A549 treated with Mapracorat at 1 μM for 4 hours (cell line): ENCODE measurements at places on chromosomes 7 and 10. TPM values are rescaled to one million over a fixed set of nuclear protein-coding genes. Genes with fewer than 3 reads are reported as not detected.

The CARD11 gene
- total RNA-seq: 1.5 to 2.4 TPM (median 1.6 TPM) in 5 replicates

The C10orf53 gene
- total RNA-seq: not detected in 5 replicates

The CREB3L2 gene
- 24.7 to 30.1 TPM (median 28.4 TPM) in 5 replicates for total RNA-seq

The UPK3BL2 gene
- 1.6 to 3.6 TPM (median 2.4 TPM) in 5 replicates for total RNA-seq

The GBX1 gene
- 0.20 TPM in 1 of 5 replicates, not detected in the others for total RNA-seq

The NUTM2E gene
- 0.08 to 0.33 TPM (median 0.24 TPM) in 5 replicates for total RNA-seq

The OR2A1 gene
- not detected in 5 replicates for total RNA-seq

The LGI1 gene
- total RNA-seq: not detected in 5 replicates

The ZNF503 gene
- total RNA-seq: 6.6 to 10.4 TPM (median 9.6 TPM) in 5 replicates

The TFEC gene
- total RNA-seq: 0.22 TPM in 1 of 5 replicates, not detected in the others

The DDC gene
- total RNA-seq: 0.83 to 1.7 TPM (median 1.2 TPM) in 5 replicates

The RASSF4 gene
- 2.9 to 4.1 TPM (median 3.6 TPM) in 5 replicates for total RNA-seq

The LIPK gene
- not detected in 5 replicates for total RNA-seq

The SPDYE2 gene
- total RNA-seq: not detected in 5 replicates

The ZC3HAV1L gene
- total RNA-seq: 3.9 to 8.3 TPM (median 6.4 TPM) in 5 replicates

The ZNF862 gene
- 2.4 to 3.1 TPM (median 2.9 TPM) in 5 replicates for total RNA-seq

The FOXI2 gene
- total RNA-seq: not detected in 5 replicates

The SORBS1 gene
- total RNA-seq: 0.35 to 0.62 TPM (median 0.47 TPM) in 5 replicates

The CABCOCO1 gene
- 0.19 to 0.83 TPM (median 0.27 TPM) in 5 replicates for total RNA-seq

The TSPAN13 gene
- total RNA-seq: 12.2 to 16.5 TPM (median 16.4 TPM) in 5 replicates

The ZMIZ2 gene
- total RNA-seq: 22.9 to 33.2 TPM (median 30.9 TPM) in 5 replicates

The NHLRC2 gene
- 5.1 to 8.0 TPM (median 7.0 TPM) in 5 replicates for total RNA-seq

The IDI2 gene
- total RNA-seq: 0.10 TPM in 1 of 5 replicates, not detected in the others

The ZNF736 gene
- total RNA-seq: not detected in 5 replicates

The ANKRD61 gene
- 0.28 to 1.2 TPM (median 0.51 TPM) in 5 replicates for total RNA-seq

The CHPF2 gene
- 34.7 to 47.0 TPM (median 45.1 TPM) in 5 replicates for total RNA-seq

The CACNA2D1 gene
- total RNA-seq: 4.9 to 8.1 TPM (median 7.7 TPM) in 5 replicates

The CDK14 gene
- total RNA-seq: 0.14 to 0.48 TPM (median 0.32 TPM) in 5 replicates

The CLEC5A gene
- not detected in 5 replicates for total RNA-seq

The NUTM2D gene
- 1.00 to 1.6 TPM (median 1.3 TPM) in 5 replicates for total RNA-seq

The TMEM178B gene
- 1.3 to 1.9 TPM (median 1.5 TPM) in 5 replicates for total RNA-seq

The PTCD1 gene
- 5.4 to 9.1 TPM (median 6.6 TPM) in 5 replicates for total RNA-seq

The GJC3 gene
- 0.12 to 0.21 TPM (median 0.12 TPM) in 3 of 5 replicates, not detected in the others for total RNA-seq

The ADIRF gene
- total RNA-seq: not detected in 5 replicates

The UPK3B gene
- total RNA-seq: 10.7 to 19.4 TPM (median 17.7 TPM) in 5 replicates

The SPDYE2B gene
- total RNA-seq: not detected in 5 replicates

The MCM10 gene
- total RNA-seq: 21.2 to 25.5 TPM (median 23.0 TPM) in 5 replicates

The H2BK1 gene
- not detected in 5 replicates for total RNA-seq

The GNAI1 gene
- total RNA-seq: 27.4 to 33.6 TPM (median 32.0 TPM) in 5 replicates

The DPP6 gene
- total RNA-seq: not detected in 5 replicates

The ZNF117 gene
- total RNA-seq: 0.08 to 0.34 TPM (median 0.23 TPM) in 5 replicates

The LIPJ gene
- total RNA-seq: not detected in 5 replicates

The CRHR2 gene
- total RNA-seq: 0.05 to 0.08 TPM (median 0.05 TPM) in 4 of 5 replicates, not detected in the other

The ECHS1 gene
- total RNA-seq: 126 to 155 TPM (median 146 TPM) in 5 replicates

The SLC13A1 gene
- total RNA-seq: not detected in 5 replicates

The SLC39A12 gene
- total RNA-seq: not detected in 5 replicates

The WIPF3 gene
- total RNA-seq: 0.39 to 0.71 TPM (median 0.56 TPM) in 5 replicates

The RFC2 gene
- 53.3 to 64.9 TPM (median 54.5 TPM) in 5 replicates for total RNA-seq

The TFPI2 gene
- total RNA-seq: 211 to 268 TPM (median 230 TPM) in 5 replicates

The OR9A2 gene
- not detected in 5 replicates for total RNA-seq

The KCND2 gene
- total RNA-seq: not detected in 5 replicates

The PILRA gene
- 4.1 to 6.3 TPM (median 4.4 TPM) in 5 replicates for total RNA-seq
